GM23338 (cell line): ENCODE measurements at places on chromosomes 6 and 20. TPM values are rescaled to one million over a fixed set of nuclear protein-coding genes. Genes with fewer than 3 reads are reported as not detected.
A peak's percentile ranks its signal among the peaks of the same experiment; 100 is the strongest.

DNA sequence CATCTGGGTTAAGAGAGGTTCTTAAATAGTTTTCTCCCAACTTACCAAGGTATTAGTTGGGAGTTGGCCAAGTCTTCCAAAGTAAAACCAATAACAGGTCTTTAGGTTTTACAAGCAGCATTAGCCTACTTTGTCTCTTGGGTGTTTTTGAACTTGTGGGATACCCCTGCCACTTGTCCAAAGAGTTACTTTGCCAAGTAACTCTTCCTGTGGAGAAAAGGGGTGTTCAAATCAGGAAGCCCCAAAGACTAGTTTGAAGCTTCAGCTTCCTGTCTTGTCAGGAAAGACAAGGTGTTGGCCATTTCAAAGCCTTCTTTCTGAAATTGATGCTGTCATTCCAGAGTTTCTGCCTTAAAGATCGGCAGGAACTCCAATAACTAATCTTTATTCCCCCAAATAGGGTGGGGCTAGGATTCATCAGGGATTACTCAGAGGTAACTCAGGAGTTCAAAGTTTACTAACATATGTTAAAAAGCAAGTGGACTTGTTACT is 822 bp downstream of the RAB22A start:
- H3K4me3 ChIP-seq = peak overlapping the region; percentile 98
- H3K4me1 ChIP-seq = peaks cover 10% of the 10 kb centered on the region
- no peaks in the 10 kb centered on the region for H3K36me3 ChIP-seq
- H3K27ac ChIP-seq = peak overlapping the region; percentile 69; the same call in 1 of the 2 replicates

DNA sequence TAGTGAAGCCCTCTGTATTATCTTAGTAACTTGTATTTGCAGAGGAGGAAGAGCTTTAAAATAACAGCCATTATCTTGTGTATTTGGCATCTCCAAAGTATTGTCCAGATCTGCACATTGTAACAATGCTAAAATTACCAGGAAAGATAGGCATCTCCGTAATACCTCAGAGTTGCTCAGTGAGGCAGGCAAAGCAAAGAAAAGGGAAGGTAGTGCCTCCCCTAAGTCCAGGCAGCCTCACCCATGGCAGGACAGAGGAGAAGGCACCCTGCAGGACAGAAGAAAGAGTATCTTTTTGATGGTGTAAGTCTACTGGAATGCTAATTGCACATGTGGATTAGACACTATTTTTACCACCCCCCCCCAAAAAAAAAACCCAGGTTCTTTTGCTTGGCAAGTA is 13.6 kb upstream of the SSTR4 start:
- no peak overlapping the region for H3K4me3 ChIP-seq
- no peaks in the 10 kb centered on the region for H3K27me3 ChIP-seq
- no peaks in the 10 kb centered on the region for H3K36me3 ChIP-seq
- no peaks in the 10 kb centered on the region for H3K4me1 ChIP-seq
- DNase-seq = no peak
- H3K27ac ChIP-seq = no peak overlapping the region

DNA sequence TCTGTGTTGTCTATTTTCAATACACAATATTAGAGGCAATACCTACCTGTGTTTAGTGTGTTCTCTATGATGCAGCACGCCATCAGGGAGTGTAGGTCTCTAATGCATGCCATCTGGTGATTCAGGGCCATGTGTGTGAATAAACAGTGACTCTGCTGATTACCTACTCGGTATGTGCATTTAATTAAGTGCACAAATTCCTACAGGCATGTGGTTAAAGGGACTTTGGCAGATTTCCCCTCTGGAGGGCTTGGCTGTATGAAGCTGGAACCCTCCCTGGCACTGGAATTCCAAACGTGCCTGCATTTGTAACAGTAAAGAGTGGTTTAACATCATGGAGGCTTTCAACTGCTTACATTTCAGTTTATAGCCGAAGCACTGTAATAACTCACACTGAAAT is 401.5 kb upstream of the SASH1 start:
- no peak overlapping the region for H3K4me3 ChIP-seq
- H3K27me3 ChIP-seq = no peaks in the 10 kb centered on the region
- H3K27ac ChIP-seq = no peak overlapping the region
- DNase-seq = peak; percentile 46
- H3K4me1 ChIP-seq = peaks cover 4% of the 10 kb centered on the region; the same call in 1 of the 2 replicates
- H3K36me3 ChIP-seq = 0 out of 2 replicates have a peak, but pooled peaks cover 12% of the 10 kb centered on the region

CLDN20 gene
- not detected in 2 replicates for total RNA-seq

- no peak overlapping the region for H3K27ac ChIP-seq
- peaks cover 6% of the 10 kb centered on the region; the same call in 1 of the 2 replicates for H3K4me1 ChIP-seq
- DNase-seq = peak; percentile 48
Measured at GRCh38 chr6:16238963-16239797, 793 bp downstream of the GMPR start.

DNA sequence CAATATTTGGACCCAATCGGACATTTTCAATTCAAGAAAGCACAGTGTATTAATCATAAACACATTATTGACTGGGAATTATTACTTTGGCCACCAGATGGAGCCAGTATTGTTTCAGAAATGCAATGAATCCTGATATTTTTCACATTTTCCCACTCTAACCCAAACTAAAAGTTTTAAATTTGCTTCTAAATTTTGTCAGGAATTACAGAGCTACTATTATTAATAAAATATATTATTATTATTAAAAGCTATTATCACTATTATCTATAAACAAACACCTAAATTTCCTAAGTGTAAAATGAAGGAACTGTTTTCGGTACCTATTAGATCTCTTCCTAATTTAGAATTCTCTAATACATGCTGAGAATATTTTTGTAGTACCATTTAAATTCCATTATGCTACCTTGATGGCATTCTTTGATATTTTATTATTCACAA is 245.3 kb downstream of the OGFRL1 start:
- H3K36me3 ChIP-seq = no peaks in the 10 kb centered on the region
- H3K4me1 ChIP-seq = no peaks in the 10 kb centered on the region
- no peaks in the 10 kb centered on the region for H3K27me3 ChIP-seq
- H3K27ac ChIP-seq = no peak overlapping the region

GRCh38 chr20:44264287-44264686 is 17.2 kb downstream of the GDAP1L1 start:
- H3K4me3 ChIP-seq = no peak overlapping the region
- no peaks in the 10 kb centered on the region for H3K36me3 ChIP-seq
- no peaks in the 10 kb centered on the region for H3K27me3 ChIP-seq
- H3K27ac ChIP-seq = no peak overlapping the region
- H3K4me1 ChIP-seq = no peaks in the 10 kb centered on the region
- peak; percentile 31 for DNase-seq

PRND gene
- 0.10 TPM in 1 of 2 replicates, not detected in the other for total RNA-seq

DNA sequence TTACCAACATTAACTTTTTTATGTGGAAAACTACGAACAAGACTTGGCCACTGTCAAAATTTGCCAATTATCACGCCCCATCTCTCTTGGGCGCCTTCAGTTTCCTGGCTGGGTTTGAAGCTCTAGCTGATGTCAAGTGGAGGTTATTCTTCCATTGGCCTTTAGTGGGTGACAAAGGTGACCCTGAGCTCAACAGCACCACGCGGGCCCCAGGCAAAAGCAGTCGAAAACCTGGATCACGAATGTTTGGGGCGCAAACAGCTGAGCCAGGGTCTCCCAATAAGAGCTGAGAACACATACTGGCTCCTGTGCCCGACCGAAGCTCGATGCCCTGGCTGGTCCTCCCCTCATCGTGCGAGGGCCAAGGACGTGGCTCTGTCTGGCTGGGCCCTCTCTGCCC is 26.8 kb downstream of the SLC17A9 start:
- no peak overlapping the region for H3K4me3 ChIP-seq
- peaks cover 8% of the 10 kb centered on the region for H3K27me3 ChIP-seq
- H3K36me3 ChIP-seq = no peaks in the 10 kb centered on the region

GRCh38 chr6:152206072-152206818 is 398.8 kb downstream of the ESR1 start:
- H3K27ac ChIP-seq = no peak overlapping the region
- no peaks in the 10 kb centered on the region for H3K4me1 ChIP-seq
- no peaks in the 10 kb centered on the region for H3K27me3 ChIP-seq
- H3K4me3 ChIP-seq = no peak overlapping the region
- no peaks in the 10 kb centered on the region for H3K36me3 ChIP-seq

CYP39A1 gene
- total RNA-seq = 1.8 and 3.5 TPM in 2 replicates

DNA sequence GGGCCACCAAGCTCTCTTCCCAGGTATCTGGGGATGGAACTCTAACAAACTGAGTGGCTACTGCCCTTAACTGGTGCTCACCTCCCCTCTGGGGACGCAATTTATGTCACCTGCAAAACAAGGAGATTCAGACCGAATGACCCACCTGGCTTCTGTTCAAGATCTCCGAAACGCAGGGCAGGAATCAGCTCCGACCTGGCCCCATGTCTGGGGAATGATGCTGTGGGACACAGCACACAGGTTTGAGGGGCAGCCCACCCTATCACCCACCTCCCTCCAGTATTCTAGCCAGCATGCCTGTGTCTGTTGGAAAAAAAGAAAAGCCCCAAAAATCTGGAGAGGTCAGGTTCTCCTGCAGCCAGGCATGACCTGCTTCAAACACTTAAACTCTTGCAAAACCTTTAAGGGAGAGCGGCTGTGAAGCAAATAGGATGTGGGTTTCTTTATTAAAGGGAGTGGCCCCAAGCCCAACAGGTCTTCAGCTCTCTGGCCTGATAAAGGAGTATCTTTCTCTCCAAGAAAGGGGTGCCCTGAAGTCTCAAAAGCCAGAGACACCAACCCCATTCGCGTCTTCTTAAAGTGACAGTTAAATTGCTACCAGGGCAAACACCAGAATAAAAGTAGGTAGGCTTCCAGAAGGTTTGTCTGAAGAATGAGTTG is 6.4 kb downstream of the PREX1 start:
- DNase-seq = no peak
- no peak overlapping the region for H3K27ac ChIP-seq
- H3K4me3 ChIP-seq = no peak overlapping the region
- peaks cover 30% of the 10 kb centered on the region for H3K27me3 ChIP-seq
- no peaks in the 10 kb centered on the region for H3K36me3 ChIP-seq
- H3K4me1 ChIP-seq = peaks cover 22% of the 10 kb centered on the region

DNA sequence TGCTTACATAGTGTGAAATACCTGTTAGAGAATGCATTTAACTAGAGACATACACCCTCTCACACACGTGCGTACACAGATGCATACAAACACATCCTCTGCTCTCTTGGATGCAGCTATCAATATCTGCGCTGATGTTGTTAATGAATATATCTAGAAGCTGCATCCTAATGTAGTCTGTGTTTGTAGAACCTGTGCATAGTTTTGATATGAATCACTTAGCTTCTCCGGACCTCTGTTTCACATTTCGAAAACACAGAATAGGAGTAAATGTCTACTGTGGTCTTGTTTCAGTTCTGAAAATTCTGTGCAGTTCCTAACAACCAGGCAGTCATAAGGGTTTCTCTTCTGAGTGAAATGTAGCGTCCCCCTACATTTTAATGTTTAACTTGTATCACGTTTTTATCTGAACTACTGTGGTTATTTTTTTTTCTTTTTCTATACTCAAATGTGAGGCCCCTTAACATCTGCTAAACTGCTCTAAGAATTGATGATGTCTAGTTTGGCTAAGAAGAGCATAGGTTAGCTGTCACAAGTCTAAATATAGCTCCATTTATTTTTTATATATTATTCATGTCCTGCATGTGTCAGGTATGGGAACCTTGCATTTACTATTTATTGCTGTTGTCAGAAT is 254.5 kb downstream of the TMEM242 start:
- no peak overlapping the region for H3K4me3 ChIP-seq
- H3K27me3 ChIP-seq = no peaks in the 10 kb centered on the region
- H3K36me3 ChIP-seq = no peaks in the 10 kb centered on the region
- no peak for DNase-seq

ULBP3 gene
- total RNA-seq = 3.3 and 4.2 TPM in 2 replicates

FBXO9 gene
- 19.3 and 29.8 TPM in 2 replicates for total RNA-seq
